ENCODE measurements at places on chromosomes 7 and 10.

DNA sequence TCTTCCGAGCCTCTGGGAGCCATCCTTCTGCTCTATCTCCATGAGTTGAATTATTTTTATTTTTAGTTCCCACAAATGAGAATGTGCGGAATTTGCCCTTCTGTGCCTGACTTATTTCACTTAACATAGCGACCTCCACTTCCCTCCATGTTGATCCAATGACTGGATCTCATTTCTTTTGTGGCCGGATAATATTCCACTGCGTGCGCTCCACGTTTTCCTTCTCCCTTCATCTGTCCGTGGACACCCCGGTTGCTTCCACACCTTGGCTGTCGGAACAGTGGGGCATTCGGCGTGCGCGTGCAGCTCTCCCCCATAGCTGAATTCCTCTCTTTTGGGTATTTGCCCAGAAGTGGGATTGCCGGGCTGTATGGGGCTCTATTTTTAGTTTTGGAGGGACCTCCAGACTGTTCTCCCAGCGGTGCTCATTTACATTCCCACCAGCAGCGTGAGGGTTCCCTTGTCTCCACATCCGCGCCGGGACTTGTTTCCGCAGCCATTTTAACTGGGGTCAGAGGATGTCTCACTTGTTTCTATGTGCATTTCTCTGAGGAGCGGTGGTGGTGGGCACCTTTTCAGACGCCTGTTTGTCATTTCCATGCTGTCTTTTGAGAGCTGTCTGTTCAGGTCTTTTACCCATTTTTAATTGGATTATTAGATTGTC lies 51.0 kb upstream of the SUN1 start:
- no peak for DNase-seq

- DNase-seq = no peak
Observed at GRCh38 chr7:90824386-90825307, 228.5 kb downstream of the CDK14 start.

DNA sequence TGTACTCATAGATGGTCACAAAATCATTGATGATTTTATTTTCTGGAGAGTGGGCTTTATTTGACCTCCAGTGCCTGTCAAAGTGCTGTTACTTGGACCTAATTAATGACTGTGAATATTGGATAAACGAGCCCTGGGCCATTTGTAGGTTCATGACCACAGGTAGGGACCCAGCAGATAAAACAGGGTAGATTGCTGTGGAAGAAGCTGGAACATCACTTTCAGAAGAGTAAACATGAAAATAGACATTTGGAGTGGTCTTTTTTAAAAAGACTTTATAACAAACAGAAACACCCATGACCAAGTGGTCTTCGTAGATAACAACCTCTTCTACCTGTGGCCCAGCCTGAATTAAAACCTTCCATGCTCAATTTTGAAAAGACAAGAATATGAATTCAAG lies 472.8 kb upstream of the MKI67 start:
- no peak for DNase-seq

DNA sequence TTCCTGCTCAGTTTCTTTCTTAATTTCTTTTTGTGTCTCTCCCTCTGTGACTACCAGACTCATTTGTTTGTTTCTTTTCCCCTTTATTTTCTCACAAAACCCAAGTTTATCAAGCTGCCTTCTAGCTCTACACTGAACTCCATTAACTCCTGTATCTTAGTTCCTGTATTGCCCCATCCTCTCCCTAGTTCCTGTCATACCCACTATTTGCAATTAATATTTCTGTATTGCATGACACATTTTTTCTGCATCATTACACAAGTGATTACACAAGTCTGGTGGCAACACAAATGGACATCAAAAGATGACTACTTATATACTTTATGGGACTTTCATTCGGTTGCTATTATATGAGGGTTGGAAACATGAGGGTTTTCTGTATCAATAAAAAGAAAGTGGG lies 26.9 kb upstream of the OR9A4 start:
- DNase-seq = no peak
